Stimulated activated CD4-positive, alpha-beta T cell treated with anti-CD3 and anti-CD28 coated beads, Interleukin-1b, Interleukin-23, amount 100 ng/mL, for 1 hour (primary cell): ENCODE measurements at places on chromosomes 16 and 17.

- no peak for DNase-seq
Observed at GRCh38 chr17:51263006-51263405, 2.7 kb downstream of the UTP18 start.

GRCh38 chr16:19704321-19705145 lies 13.5 kb downstream of the KNOP1 start:
- DNase-seq = no peak

DNA sequence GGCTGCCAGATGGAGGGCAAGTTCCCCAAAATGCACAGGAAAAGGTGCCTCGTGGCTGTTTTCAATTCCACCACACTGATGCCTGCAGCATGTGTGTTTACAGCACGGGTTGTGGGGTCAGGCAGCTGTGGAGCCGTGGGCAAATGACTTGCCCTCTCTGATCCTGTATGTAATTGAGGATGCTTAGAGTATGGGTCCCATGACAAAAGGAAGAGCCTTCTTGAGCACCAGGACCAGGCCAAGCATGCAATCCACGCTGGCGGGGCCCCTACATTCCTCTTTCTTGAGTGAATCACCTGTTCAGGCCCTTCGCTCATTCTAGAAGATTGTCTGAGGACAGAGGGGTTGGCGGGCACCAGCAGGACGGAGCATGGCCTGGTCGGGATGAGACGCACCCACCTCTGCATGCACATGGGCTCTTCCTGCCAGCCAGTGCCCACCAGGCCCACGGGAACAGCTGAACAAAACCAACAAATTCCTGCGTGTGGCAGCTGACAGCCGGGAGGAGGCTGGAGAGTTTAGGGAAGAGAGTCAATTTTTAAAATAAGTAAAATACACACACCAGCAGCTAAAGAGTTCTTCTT lies 1.4 kb upstream of the CTRB2 start:
- no peak for DNase-seq

DNA sequence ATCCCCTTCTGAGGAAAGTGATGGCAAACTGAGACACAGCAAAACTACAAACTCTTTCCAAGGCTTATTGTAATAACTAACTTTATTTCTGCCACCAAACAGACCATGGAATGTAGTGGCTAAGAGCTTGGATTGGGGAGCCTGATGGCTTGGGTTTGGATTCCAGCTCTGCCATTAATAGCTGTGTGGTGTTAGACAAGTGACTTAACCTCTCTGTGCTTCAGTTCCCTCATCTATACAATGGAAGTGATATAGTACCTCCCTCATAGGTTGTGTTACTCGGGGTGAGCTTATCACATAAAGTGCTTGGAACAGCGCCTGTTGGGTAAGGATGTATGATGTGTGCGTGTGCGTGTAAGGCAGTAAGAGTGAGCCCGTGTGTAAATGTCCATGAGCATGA lies 5.9 kb upstream of the RNF112 start:
- DNase-seq = no peak

DNA sequence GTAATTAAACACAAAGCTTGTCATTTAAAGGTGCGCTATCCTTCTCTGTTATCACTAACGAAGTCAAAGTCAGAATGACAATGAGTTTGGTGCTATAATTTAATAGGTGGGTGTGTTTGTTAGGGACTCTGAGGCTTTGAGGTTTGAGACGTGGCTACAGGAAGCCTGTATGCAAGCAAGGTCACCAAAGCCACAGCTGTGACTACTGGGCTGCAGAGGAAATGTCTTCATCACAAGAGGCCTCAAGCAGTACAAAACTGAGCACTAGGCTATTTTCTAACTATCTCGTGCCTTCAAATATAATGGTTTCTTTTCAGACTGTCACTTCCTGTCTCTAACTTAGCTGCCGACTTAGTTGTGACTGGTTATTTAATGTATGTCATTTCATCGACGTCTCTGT lies 141.2 kb downstream of the AATF start:
- peak; percentile 23 for DNase-seq

GRCh38 chr17:30964876-30965275 lies 6.0 kb upstream of the RNF135 start:
- DNase-seq = no peak

DNA sequence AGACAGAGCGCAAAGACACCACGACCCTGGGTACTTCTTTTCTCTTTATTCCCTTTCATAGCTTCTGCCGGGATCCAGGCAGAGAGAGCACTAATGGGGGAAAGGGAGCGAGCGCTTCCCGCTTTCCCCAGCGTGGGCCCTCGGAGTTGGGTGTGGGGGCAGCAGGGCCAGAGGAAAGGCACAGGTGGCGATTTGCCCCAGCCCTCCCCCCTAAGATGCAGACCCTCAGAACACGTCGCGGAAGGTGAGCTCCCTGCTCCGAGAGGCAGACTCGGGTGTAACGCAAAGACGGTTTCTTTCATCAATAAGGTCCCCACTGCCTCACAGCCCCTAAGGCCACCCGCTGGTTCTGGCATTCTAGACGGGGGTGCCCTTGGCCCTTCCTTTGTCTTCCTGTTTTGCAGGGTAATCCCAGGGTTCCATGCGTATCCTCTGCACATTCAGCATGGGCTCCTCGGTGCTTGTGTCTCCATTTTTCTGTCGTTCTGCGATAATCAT lies 570 bp upstream of the NME3 start:
- DNase-seq = no peak

DNA sequence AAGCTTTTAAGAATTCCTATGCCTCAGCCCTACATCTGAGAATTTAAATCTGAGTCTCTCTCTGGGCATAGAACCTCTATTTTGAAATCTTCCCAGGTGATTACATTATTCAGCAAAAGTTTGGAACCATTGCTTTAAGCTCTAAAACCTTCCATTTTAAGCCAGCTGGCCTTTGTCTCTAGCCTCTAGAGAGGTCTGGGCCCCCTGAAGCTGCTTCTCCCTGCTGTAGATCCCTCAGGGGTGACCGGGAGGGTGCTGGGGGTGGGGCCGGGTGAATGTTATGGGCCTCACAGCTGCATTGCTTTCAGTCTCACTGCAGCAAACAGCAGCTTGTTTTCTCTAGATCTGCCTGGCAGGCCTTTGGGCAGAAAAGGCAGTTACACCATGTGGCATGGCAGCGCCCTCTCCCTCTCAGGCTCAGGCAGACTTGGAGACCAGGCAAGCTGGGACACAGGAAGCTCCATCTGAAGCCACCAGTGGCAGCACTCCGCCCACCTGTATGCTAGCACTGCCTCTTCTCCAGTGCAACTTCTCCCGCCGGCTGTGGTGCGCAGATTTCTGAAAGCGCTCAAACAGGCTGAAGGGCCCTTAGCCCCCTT lies 66.3 kb downstream of the MPRIP start:
- no peak for DNase-seq

DNA sequence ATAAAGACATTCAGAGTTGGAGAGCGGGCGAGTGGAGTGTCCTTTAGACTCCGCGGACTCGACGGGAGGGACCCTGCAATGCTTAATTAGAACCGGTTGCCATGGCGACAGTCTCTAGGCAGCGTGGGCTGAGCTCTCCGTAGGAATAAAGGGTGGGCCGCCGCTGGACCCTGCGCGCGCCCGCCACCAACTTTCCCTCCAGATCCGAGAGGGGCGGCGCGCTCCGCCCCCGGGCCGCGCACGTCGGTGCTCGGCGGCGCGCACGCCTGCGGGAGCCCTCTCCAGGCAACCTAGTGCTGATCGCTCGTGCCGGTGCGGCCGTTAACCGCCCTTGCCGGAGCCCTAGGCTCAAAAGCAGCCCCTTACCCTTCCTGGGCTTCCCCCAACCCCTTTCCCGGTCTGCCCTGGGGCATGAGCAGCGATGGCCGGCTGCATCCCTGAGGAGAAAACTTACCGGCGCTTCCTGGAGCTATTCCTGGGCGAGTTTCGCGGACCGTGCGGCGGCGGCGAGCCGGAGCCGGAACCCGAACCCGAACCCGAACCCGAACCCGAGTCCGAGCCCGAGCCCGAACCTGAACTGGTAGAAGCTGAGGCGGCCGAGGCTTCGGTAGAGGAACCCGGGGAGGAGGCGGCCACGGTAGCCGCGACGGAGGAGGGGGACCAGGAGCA lies at the start of gene PPM1E:
Gene PPM1E (plus strand): TSS at position 278 of the 669 bp plus-strand sequence.
- no peak for DNase-seq

- DNase-seq = no peak
Observed at GRCh38 chr17:19978209-19978802, 678 bp upstream of the AKAP10 start.

DNA sequence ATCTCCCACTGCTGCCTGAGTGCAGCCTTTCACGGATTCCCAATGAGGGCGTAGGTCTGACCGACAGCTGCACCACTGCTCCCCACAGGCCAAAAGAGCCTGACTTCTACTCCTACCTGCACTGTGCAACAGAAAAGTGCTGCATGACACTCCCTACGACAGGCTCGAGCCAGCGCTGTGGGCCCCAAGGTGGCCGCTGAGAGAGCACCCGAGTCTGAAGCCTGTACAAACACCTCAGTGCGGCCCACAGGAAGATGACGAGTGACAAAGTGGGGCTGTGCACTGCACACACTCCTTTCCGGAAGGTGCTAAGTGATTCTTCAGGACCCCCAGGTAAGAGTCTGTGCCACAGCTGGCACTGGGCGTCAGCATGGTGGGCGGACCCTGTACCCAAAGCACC lies 41.2 kb downstream of the FANCA start:
- no peak for DNase-seq

DNA sequence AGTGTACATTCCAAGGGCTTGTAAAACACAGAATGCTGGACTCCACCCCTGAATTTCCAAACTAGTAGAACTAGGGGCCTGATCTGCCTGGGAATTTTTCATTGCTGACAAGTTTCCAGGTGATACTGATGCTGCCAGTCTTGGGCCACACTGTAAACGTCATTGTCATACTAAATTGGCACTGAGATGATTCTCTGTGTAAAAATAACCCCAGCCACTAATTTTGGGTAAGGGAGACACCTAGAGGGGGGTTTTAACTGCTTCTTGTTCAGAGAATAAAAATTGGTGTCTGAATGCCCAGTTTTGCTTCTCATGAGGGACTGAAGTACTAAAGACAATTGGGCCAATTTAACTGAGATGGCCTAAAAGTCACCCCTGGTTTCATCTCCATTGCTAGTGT lies 5.0 kb upstream of the CDH13 start:
- no peak for DNase-seq

DNA sequence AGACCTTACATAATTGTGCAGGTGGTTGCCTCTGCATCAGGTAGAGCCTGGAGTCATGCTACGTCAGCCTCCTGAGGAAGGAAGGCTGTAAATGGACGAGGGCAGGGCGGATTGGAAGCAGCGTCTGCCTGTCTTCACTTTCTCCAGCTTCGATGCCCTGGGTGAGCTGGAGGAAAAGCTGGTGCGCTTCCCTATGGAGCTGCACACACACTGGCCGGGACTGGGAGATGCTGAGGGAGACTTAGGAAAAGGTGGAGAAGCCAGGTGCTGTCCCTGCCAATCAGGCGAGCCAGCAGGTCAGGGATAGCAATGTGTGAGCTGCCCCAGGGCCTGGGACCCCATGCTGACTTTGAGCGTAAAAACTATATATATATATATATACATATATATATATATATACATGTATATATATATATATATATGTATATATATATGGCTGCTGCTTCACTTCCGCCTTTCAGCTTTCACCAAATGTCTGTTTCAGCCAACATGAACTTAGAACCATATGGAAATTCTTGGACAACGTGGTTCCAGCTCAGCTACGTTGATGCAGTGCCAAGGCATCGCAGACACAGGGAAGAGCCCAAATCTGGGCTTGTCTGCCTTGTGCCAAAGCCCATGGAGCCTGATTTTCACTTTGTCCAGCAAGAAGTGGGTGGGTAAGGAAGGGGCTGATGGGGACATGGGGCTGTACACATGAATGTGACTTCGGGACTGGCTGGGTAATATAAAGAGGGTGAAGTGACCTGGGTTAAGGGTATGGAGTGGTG lies 71.5 kb upstream of the NKD1 start:
- no peak for DNase-seq

DNA sequence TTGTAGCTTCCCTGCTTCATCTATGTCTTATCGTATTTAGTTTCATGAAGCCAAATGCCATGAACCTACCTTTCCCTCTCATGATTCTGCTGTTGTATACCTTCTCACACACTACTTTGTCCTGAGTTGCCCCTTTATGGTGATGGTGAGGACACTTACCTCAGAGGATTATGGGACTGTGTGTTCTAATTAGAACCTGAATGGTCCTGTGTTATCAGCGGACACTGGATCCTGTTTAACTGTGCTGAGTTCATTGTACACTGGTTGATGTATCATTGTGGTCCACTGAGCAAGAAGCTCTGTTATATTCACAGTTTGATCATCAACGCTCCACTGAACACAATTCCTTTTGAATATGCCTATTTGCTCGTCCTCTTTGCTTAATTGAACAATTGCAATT lies 343.0 kb downstream of the RBFOX1 start:
- DNase-seq = no peak
